NCI-H1417 (cell line): ENCODE measurements at places on chromosomes 1 and 21.

DNA sequence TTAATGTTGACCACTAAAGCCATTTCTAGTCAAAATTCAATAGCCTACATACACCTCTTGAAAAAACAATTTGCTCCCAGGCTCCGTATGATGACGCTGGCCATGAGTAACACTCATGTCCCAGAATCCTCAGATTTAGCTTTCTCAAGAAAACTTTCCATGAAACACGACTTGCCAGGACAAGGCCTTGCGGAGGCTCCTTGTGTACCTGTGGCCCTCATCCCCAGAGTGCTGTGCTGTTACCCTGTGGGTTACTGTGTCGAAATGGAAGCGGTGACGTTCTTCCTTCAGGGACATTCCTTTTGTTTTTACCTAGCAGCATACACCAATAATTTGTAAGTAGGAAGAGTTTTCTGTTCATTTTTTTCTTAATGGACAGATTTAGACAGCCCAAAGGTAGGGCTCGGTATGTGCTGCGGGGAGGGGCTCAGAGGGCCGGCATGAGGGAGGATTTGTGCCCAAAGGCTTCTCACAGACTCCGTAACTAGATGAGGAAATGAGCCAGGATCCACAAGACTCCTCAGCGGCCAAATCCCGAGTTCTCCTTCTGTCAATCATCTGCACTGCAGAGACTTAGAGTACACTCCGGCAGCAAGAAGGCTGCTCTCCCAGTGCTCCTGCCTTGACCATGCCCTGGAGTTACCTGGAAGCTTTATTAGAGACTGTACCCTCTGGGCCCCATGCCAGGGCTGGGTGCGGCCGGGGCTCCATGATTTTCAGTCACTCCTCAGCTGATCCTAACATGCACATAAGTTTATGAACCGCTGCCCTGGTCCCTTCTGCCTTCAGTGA, 17.8 kb downstream of the GNG12 start:
- no peak for DNase-seq

GRCh38 chr21:14762327-14762726, 216.2 kb upstream of the SAMSN1 start:
- no peak for DNase-seq

DNA sequence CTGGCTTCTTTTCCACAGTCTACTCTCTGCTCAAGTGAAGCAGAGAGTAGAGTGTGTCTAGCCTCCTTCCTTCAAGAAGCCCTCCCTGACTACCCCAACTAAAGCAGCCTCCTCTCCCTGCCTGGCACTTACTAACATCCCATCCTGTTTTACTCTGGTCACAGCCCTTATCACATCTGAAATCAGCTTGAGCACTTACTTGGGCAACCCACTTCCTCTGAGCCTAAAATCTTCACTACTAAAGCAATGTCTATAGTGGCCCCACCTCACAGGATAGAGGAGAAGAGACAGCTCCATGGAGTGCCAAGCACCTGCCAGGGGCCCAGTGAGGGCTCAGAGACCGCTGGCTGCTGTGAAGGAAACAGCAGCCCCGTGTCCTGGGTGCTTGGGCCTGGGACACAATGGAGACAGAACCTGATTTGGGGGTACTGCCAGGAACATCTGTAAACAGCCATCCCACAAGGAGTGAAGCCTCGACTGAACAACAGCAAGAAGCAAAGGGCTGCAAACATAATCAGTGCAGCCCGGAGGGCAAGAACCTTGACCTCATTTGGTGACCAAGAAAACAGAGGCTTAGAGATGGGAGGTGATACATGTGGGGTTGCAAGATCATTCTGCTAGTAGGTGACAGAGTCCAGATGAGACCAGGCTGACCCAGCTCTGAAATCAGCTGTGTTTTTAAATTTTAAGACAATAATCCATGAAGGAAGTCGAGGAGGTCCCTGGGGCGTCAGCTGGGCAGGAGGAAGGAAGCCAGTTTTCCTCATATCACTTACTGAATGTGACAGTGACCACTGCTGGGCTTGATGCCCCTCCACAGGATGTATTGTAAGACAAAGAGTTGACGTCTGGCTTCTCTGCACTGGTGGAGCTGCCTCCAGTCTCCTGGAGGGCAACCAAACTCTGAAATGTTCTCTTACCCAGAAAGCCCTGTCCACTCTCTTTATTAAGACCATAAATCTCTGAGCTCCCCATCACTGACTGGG, 710.6 kb downstream of the MATN1 start:
- DNase-seq = no peak

- peak; percentile 54 for DNase-seq
These were observed 186.4 kb upstream of the ZNHIT6 start for GRCh38 chr1:85894651-85895050.

DNA sequence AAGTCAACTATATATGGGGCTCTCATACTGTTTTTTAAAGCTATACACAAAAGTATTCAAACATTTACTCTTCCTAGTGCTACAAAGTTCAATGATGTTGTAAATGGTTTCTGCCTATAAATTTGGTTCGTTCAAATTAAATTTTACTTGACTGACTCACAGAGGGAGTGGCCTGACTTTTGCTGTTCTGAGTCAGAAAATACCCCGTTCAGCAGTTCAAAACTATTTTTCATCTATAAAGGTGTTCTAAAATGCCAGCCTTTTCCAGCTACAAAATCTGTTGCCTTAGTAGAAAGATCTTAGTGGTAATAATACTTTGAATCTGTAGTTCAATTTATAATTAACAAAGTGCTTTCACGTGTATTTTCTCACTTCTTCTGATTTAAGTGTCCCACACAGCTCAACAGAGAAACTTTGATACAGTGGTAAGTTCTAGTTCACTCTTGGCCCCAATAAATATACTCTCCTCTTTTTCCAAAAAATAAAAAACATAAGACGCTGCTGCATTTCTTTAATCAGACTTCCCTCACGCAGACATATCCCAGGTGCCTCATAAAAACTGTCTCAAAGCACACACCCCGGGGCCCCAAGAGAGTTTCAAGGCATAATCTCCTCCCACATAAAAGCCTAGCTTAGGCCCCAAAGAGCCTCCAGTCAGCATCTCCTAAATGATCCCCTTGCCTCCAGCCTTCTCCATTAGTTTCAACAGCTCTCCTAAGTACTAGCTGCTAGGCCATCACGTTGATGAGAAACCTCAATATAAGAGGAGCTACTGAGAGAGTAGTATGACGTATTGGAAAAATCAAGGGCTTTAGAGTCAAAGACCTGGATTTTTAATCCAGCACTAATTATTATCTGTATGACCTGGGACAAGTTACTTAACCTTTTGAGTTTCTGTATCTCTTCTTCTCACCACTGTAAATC, 3.2 kb downstream of the PTP4A2 start:
- no peak for DNase-seq
